Upper lobe of right lung (tissue), 1 donor: ENCODE measurements at places on chromosomes 12 and 14. TPM values are rescaled to one million over a fixed set of nuclear protein-coding genes. Genes with fewer than 3 reads are reported as not detected.
A peak's percentile ranks its signal among the peaks of the same experiment; 100 is the strongest.

DNA sequence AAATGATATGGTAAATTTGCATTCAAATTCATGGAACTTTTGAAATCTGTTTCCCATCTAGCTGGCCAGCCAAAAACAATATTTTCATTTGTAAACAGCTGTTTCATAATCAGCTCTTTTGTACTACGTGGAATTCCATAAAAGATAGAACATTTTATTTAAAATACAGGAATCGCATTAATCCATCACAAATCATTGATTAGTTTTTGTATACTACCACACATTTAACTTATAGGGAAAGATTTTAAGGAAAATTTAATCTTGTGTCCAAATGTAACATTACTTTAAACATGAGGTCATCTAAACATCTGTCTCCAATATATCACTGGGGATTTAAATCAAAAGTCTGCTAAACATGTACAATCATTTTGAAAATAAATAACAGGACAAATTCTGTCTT, 33.5 kb downstream of the SLC25A21 start:
- no peak for DNase-seq

DNA sequence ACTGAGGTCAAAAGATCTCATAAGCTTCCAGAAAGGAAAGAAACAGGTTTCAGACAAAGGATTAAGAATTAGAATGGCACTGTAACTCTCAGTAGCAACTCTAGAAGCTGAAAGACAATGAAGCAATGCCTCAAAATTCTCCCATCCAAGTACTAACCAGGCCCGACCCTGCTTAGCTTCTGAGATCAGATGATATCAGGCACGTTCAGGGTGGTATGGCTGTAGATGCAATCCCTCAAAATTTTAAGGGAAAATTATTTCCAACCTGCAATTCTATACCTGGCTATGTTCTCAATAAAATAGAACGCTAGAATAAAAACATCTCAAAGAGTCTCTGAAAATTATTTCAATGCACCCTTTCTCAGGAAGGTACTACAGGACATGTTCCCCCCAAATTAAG, 19.6 kb downstream of the NOXRED1 start:
- no peak for DNase-seq

Gene PKP2
- 1.9 TPM for total RNA-seq

GRCh38 chr14:26328791-26329190, 269.0 kb downstream of the NOVA1 start:
- DNase-seq = no peak

DNA sequence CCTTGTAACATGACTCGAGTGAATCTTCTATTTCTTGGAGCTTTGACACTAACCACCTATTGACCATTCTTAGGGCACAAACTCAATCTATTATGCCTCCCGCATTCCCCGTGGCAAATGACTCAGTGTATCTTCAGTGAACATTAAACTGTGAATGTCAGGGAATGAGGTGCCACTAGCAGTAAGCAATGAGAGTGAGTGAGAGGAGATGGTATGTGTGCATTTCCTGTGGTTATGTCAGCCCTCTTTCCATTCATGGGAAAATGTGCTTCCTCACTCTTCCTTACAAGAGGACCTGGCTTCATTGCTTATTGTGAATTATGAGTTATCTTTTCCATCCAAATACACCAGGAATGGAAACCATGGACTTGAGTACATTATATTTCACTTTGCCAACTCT, 229.2 kb downstream of the EMP1 start:
- DNase-seq = no peak

- DNase-seq = no peak
Measured at GRCh38 chr12:89827592-89827991, 119.0 kb upstream of the ATP2B1 start.

Gene TAS2R42
- total RNA-seq = not detected

DNA sequence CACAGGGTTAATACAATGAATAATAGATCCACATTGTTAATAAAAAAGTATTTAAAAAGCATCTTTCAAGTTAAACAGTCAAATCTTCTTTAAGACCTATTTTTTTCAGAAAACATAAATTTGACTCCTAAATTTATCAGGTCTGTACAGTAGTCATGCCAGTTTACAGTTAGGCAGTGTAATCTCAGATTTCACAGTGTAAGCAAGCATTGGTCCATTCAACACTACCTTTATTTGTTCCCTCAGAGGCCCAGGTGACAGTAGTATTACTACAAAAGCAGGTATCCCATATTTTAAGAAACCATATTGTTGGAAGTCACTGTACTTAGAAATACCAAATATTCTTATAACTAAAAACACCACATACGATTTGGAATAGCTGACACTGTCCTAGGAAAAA, 6.1 kb downstream of the ATP2B1 start:
- no peak for DNase-seq

Gene TBX3
- 35.9 TPM for total RNA-seq

Gene SLC8B1
- 42.8 TPM for total RNA-seq

GRCh38 chr12:116675339-116676107, 62.3 kb downstream of the SPRING1 start:
- peak; percentile 40 for DNase-seq

Gene NGB
- total RNA-seq = not detected

Gene PPP4R4
- 2.2 TPM for total RNA-seq

Gene FAM222A
- total RNA-seq = 6.2 TPM

DNA sequence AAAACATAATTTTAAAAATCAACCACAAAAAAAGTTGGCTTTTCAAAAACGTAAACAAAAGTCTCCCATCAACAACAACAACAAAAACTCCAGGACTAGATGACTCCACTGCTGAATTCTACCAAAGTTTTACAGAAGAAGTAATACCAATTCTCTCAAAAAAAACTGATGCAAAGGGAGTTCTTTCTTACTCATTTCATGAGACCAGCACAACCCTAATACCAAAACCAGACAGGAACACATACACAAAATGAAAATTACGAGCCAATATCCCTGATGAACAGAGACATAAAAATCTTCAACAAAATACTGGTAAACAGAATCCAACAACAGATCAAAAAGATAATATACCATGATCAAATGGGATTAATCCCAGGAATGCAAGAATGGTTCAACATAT, 147.3 kb downstream of the BTG1 start:
- DNase-seq = no peak

Gene ASB8
- total RNA-seq = 34.5 TPM

GRCh38 chr12:68317047-68317667, 15.0 kb downstream of the MDM1 start:
- DNase-seq = no peak

GRCh38 chr12:19404242-19404880, 34.9 kb upstream of the AEBP2 start:
- no peak for DNase-seq

- no peak for DNase-seq
Measured at GRCh38 chr14:20377171-20377570, 33.7 kb downstream of the PARP2 start.

GRCh38 chr12:42923583-42923982, 334.0 kb upstream of the PRICKLE1 start:
- DNase-seq = no peak

Gene SYNDIG1L
- total RNA-seq = 2.9 TPM

DNA sequence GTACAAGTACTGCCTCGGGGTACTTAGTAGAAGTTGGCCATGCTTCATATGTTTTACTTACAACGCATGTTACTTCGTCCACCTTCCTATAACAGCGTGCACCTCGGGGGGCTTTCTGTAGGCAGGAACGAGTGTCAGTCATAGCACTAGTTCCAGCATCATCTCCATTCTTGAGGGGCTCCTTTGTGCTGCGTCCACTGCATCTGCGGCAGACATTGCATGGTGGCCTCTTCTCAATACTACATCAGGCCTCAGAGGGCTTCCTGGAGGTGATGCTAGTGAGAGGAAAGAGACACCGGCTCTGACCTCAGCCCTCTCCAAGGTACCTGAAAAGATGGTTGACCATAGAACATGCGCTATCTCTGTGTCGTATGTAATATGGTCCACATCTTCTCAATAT, 121.2 kb upstream of the RTL1 start:
- peak; percentile 15 for DNase-seq

DNA sequence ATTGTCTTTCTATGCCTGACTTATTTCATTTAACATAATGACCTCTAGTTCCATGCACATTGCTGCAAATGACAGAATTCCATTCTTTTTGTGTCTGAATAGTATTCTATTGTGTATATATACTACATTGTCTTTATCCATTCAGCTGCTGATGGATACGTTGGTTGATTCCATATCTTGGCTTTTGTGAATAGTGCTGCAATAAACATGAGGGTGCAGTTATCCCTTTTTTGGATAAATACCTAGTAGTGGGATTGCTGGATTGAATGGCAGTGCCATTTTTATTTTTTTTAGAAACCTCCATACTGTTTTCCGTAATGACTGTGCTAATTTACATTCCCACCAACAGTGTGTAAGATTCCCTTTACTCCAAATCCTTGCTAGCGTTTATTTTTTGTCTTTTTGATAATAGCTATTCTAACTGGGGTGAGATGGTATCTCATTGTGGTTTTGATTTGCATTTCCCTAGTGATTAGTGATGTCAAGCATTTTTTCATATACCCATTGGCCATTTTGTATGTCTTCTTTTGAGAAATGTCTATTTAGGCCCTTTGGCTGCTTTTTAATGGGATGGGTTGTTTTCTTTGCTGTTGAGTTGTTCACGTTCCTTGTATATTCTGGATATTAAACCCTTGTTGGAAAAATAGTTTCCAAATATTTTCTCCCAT, 2.3 kb downstream of the OAS2 start:
- DNase-seq = no peak

DNA sequence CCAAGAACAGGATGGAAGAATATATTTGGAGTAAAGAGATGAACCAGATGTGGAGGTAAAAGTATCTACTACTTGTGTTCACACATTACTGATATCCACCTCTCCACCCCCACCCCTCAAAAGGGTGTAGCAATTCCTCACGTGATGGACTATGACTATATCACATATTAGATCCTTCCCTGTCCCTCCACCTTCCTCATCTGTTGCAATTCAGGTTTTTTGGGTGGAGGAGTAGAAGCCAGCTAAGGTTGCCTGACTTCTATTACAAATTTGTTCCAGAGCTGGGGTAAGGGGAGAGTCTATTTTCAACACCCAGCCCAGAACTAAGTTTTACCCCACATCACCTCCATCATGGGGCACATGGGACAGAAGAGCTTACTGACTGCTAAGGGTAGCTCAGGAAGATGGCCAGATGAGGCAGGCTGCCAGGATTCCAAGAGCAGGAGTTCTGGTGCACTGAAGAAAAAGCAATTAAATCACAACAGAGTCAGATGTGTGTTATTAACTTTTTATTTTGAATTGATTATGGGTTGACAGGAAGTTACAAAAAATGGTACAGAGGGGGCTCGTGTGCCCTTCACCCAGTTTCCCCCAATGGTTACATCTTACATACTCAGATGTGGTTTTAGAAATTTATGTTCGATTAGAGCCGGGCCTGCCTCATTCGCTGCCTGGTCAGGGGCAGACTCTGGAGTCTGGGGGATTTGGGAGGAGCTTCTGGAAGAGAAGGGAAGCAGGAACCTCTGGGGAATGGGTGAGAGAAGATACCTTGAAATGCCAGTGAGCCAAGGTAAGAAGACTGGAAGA, 2.1 kb downstream of the RNASE13 start:
- DNase-seq = no peak

DNA sequence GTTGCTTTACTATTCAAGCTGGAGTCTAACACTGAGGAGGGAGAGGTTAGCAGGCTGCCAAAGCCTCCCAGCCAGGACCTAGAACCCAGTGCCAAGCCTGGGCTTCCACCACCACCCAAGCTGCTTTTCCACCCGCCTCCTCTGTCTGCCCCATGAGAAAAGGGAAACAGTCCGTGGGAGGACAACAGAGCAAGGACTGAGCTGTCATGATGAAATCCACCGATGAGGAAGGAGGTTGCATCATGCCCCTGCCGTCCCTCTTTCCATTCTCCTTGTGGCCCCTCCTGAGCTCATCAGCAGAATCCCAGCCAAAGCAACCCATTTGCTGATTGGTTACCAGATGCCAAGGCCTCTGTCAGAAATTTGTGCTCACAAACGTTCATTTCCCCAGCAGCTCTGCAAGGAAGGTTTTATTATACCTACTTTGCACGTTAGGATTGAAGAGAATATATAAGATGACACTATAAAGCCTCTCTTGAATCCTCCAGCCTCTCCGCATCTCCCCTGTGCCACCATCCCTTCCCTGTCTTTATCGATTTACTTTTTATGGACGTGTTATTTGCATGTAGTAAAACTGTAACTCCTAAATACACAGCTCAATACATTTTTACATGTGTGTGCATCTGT, 6.3 kb upstream of the SERPINA1 start:
- DNase-seq = no peak

- DNase-seq = no peak
Measured at GRCh38 chr12:126858560-126858959, 1408.4 kb upstream of the TMEM132C start.

DNA sequence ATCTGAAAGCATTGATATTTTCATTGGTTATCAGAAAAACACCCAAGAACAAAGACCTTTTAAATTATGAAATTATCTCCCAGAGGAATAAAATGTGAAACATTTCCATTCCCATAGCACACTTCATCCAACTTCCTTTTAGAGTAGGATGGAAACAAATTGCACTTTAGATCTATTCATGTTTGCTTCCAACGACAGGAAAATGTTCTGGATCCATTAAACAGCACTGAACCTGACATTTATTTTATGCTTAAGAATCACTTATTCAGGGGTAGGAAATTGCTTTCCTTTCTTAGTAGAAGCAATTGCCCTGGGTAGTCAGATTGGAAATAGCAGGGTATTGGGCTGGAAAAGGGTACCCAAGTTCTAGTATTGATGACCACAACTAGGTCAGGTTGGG, 28.8 kb upstream of the PTGDR start:
- no peak for DNase-seq

- DNase-seq = no peak
Measured at GRCh38 chr12:132517740-132518100, 27.8 kb downstream of the FBRSL1 start.
